SJCRH30 (cell line): ENCODE measurements at places on chromosomes 2 and 18. TPM values are rescaled to one million over a fixed set of nuclear protein-coding genes. Genes with fewer than 3 reads are reported as not detected.

- no peak for DNase-seq
- H3K4me3 ChIP-seq = no peak overlapping the region
- no peaks in the 10 kb centered on the region for H3K36me3 ChIP-seq
- no peak overlapping the region for H3K27ac ChIP-seq
Measured at GRCh38 chr2:238851761-238852160, 3.9 kb downstream of the TWIST2 start.

DNA sequence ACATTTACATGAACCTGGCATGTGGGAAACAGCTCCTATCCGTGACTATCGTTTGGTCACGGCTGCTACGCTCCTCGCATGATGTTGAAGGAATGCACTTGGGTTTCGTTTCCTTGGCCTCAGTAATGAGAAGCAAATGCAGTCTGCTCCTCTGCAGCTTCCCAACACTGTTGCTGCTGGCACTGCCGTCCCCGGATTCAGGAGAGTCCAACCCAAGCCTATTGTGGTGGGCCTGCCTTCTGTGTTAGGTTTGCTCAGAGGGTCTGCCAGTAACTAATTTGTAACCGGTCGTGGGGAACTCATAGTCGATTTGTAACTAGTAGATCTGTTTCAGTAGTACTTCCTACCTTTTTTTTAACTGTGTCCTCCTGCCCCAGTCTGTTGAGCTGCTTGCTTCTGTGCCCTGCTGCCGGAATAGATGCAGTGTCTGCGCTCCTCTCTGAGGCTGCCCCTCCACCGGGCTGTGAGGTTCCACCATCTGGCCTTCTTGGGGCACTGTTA is 58.4 kb downstream of the WDSUB1 start:
- no peaks in the 10 kb centered on the region; the same call in 1 of the 2 replicates for H3K4me1 ChIP-seq
- H3K36me3 ChIP-seq = peaks cover 8% of the 10 kb centered on the region; the same call in 1 of the 2 replicates
- H3K4me3 ChIP-seq = no peak overlapping the region
- no peaks in the 10 kb centered on the region for H3K27me3 ChIP-seq
- H3K27ac ChIP-seq = no peak overlapping the region

- no peaks in the 10 kb centered on the region for H3K27me3 ChIP-seq
- H3K36me3 ChIP-seq = no peaks in the 10 kb centered on the region
- DNase-seq = peak; percentile 84
- peak within 1 kb of the TSS; percentile 76 for H3K4me3 ChIP-seq
- peak within 1 kb of the TSS; percentile 84 for H3K27ac ChIP-seq
Measured at GRCh38 chr2:142131010-142131669, at the start of gene LRP1B. LRP1B (minus strand) TSS chr2:142131016; CDS start chr2:142130729, 287 bp downstream.

DNA sequence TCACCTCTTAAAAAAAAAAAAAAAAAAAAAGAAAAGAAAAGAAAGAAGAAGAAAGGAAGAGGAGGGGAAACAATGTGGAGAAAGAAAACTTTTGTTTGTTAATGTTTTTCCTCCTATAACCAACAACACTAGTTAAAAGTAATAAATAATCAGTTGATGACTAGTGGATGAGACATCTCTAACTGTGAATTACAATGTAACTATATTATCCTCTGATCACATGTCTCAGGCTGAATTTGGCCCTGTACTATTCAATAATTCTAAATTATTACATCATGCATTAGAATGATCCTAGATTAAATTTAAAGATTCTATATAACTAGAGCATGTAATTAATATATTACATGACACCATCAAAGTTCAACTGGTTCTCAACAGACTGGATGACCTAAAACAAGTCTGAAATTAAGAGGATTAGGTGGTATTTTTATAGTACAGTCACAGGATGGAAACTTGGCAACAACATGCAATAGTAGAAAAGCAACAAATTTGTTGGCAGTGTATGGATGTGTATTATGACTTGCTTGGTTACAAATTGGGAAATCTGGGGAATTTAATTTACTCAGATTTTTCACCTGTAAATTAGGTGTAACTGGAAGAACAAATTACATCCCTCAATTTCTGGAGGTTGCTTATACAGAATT is 269.3 kb upstream of the SETBP1 start:
- DNase-seq = no peak
- no peaks in the 10 kb centered on the region for H3K4me1 ChIP-seq
- no peak overlapping the region for H3K4me3 ChIP-seq
- no peaks in the 10 kb centered on the region for H3K27me3 ChIP-seq
- H3K27ac ChIP-seq = no peak overlapping the region

GRCh38 chr2:104462731-104463130 is 391.2 kb upstream of the POU3F3 start:
- no peak overlapping the region for H3K4me3 ChIP-seq
- no peak overlapping the region for H3K27ac ChIP-seq
- H3K4me1 ChIP-seq = no peaks in the 10 kb centered on the region
- 0 out of 2 replicates have a peak, but pooled peaks cover 8% of the 10 kb centered on the region for H3K27me3 ChIP-seq
- no peaks in the 10 kb centered on the region for H3K36me3 ChIP-seq
- no peak for DNase-seq

RASGRP3 gene
- total RNA-seq = 2.0 and 2.8 TPM in 2 replicates

GRCh38 chr18:76568731-76569130 is 73.7 kb upstream of the ZNF516 start:
- no peaks in the 10 kb centered on the region for H3K36me3 ChIP-seq
- no peaks in the 10 kb centered on the region for H3K27me3 ChIP-seq
- no peaks in the 10 kb centered on the region for H3K4me1 ChIP-seq
- H3K4me3 ChIP-seq = no peak overlapping the region

GRCh38 chr2:225889452-225889851 is 489.9 kb downstream of the NYAP2 start:
- no peak overlapping the region for H3K4me3 ChIP-seq
- peak; percentile 75 for DNase-seq
- H3K27me3 ChIP-seq = no peaks in the 10 kb centered on the region
- peaks cover 14% of the 10 kb centered on the region for H3K4me1 ChIP-seq
- no peak overlapping the region for H3K27ac ChIP-seq

DNA sequence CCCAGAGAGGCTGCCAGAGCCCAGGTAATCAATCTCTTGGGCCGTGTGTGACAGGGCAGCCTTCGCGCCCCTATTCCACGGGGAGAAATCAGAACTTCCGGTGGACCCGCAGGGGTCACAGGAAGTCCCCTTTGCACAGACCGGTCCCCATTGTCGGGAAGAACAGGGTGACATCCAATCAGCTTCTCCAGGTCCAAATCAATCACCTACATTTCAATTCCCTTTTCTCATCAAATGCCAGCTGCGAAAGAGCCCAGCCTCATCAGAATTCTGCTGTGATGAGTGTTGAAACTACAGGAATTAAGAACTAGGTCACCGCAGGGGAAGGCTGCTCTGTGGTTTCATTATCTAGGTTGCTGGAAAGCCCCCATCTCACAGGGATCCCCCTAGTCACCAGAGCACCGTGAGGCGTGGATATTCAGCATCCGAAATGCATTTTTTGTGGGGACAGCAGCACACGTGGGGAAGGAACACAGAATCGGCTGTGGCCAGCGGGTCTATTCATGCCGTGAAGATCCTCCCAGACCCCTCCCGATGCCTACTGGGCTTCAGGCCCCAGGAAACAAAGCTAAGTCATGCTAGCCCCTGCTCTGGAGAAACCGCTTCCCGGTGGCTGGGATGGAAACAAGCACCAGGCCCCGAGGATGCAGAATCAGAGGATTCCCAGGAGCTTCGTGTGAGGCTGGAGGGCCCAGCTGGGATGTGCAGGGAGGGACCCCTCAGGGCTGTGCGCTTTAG is 193.7 kb upstream of the ID2 start:
- no peak overlapping the region for H3K27ac ChIP-seq
- no peak overlapping the region for H3K4me3 ChIP-seq
- no peaks in the 10 kb centered on the region for H3K4me1 ChIP-seq
- H3K36me3 ChIP-seq = no peaks in the 10 kb centered on the region
- no peak for DNase-seq

DNA sequence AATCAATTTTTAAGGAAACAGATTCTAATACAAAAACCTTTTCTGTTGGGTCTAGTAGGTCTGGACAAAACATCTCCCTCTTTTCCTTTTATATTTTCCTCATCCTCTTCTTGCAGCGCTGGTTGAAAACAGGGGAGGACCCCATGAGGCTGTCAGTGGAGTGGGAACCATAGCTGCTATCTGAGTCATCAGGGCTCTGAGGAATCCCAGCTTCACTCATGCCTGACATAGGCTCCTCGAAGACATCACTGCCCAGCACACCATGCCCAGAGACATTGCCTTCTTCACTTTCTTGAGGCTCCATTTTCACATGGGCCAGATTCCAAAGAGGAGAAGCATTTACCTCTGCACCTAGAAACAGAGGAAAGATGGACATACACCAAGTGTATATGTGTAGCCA is 10.0 kb downstream of the SUPT7L start:
- H3K4me1 ChIP-seq = no peaks in the 10 kb centered on the region
- H3K4me3 ChIP-seq = no peak overlapping the region

- no peaks in the 10 kb centered on the region for H3K4me1 ChIP-seq
- no peak overlapping the region for H3K4me3 ChIP-seq
- H3K27ac ChIP-seq = no peak overlapping the region
- DNase-seq = no peak
Measured at GRCh38 chr2:33275689-33276444, 200.6 kb upstream of the RASGRP3 start.

ICOS gene
- not detected in 2 replicates for total RNA-seq

C2orf74 gene
- 16.4 and 19.9 TPM in 2 replicates for total RNA-seq

SULT1C2 gene
- not detected in 2 replicates for total RNA-seq

GRCh38 chr18:6929370-6930102 is 188.1 kb downstream of the LAMA1 start:
- H3K36me3 ChIP-seq = no peaks in the 10 kb centered on the region
- no peak overlapping the region for H3K27ac ChIP-seq

DNA sequence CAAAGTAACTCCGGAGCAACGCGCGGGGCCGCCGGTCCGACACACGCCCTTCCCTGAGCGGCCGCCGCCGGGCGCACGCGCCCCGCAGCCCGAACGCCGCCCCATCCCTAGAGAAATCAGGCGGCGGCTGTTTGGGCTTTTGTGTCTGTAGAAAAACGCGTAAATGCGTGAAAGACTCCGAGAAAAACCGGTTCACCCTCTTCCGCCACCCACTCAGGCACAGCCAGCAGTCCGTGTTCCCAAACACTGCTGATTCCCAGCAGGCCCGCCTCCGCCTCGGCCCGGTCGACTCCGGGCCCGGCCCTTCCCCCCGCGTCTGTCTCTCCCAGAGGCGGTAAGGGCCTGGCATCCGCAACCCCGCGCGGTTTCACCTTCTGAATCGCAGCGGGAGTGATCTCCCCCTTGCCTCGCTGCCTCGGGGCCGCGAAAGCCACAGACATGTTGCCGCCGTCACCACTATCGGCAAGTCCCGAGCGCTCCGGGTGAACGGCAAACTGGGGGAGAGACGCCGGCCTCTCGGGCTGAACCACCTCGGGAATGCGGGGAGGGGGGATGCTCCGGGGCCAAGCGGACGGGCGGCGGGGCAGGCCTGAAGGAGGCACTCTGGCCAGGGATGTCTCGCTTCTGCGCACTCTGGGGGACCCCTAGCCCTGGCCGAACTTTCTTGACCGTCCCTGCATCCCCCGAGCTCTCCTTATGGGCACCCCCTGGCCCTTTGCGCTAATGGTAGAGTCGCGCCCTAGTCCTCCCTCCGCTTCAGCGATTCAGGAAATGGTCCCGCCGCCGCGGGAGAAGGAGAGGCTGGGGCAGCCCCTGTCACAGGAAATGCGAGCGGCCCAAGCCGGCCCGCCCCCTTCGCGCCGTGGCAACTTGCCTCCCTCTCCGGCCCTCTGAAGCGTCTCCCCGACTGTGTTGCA is at the start of gene SS18:
Gene SS18 (minus strand): TSS at position 484 of the 917 bp plus-strand sequence. CDS start 44 bp downstream, at position 440.
- H3K27me3 ChIP-seq = no peaks in the 10 kb centered on the region
- DNase-seq = peak; percentile 89
- H3K4me3 ChIP-seq = peak within 1 kb of the TSS; percentile 91
- peaks cover 9% of the 10 kb centered on the region for H3K36me3 ChIP-seq
- H3K27ac ChIP-seq = peak within 1 kb of the TSS; percentile 95
- H3K4me1 ChIP-seq = no peaks in the 10 kb centered on the region

- H3K4me1 ChIP-seq = peaks cover 2% of the 10 kb centered on the region; the same call in 1 of the 2 replicates
- H3K27ac ChIP-seq = no peak overlapping the region; the same call in 1 of the 2 replicates
Measured at GRCh38 chr2:203908797-203909185, 27.8 kb upstream of the ICOS start.

GRCh38 chr18:74438091-74438490 is 19.0 kb downstream of the DIPK1C start:
- no peaks in the 10 kb centered on the region for H3K36me3 ChIP-seq
- no peak overlapping the region for H3K4me3 ChIP-seq
- no peak for DNase-seq
- H3K4me1 ChIP-seq = no peaks in the 10 kb centered on the region
- H3K27me3 ChIP-seq = no peaks in the 10 kb centered on the region

POMC gene
- not detected in 2 replicates for total RNA-seq

UPP2 gene
- not detected in 2 replicates for total RNA-seq

- H3K27ac ChIP-seq = no peak overlapping the region
- peaks cover 20% of the 10 kb centered on the region for H3K4me1 ChIP-seq
- H3K27me3 ChIP-seq = no peaks in the 10 kb centered on the region
- no peak overlapping the region for H3K4me3 ChIP-seq
Measured at GRCh38 chr2:72716601-72717000, 109.2 kb downstream of the EXOC6B start.

DNA sequence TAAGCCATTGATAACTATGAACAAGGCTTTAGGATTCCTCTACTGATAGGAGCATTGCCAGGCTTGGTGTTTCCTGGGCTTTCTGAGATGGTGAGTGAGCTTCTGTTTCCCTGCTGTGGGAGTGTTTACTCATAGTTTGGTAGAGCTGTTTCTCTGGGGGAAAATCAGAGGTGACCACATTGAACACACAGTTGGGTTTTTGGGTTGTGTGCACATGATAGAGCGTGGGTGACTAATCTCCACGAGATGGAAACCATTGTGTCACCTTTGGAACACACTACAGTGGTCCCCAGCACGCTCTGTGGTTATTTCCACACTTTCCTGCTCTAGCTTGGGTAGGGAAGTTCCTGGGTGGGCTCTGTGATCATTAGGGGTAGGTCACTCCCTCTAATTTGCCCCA is 5.4 kb downstream of the IL1R1 start:
- no peak for DNase-seq
- H3K4me3 ChIP-seq = no peak overlapping the region
- no peaks in the 10 kb centered on the region for H3K27me3 ChIP-seq
- no peaks in the 10 kb centered on the region for H3K4me1 ChIP-seq
- no peaks in the 10 kb centered on the region for H3K36me3 ChIP-seq

GRCh38 chr2:109438773-109439389 is 174.9 kb downstream of the SEPTIN10 start:
- no peaks in the 10 kb centered on the region for H3K27me3 ChIP-seq
- peaks cover 32% of the 10 kb centered on the region for H3K4me1 ChIP-seq
- no peak overlapping the region for H3K27ac ChIP-seq
- DNase-seq = no peak
- H3K4me3 ChIP-seq = no peak overlapping the region
- H3K36me3 ChIP-seq = no peaks in the 10 kb centered on the region

- H3K27me3 ChIP-seq = no peaks in the 10 kb centered on the region
- no peak overlapping the region for H3K27ac ChIP-seq
- no peak for DNase-seq
- H3K4me1 ChIP-seq = no peaks in the 10 kb centered on the region
Measured at GRCh38 chr2:127320586-127321275, 26.8 kb upstream of the ERCC3 start.
